ENCODE measurements at places on chromosomes 7 and 10. TPM values are rescaled to one million over a fixed set of nuclear protein-coding genes. Genes with fewer than 3 reads are reported as not detected.

- DNase-seq, result no peak
Observed at GRCh38 chr7:154968336-154969001, 34.5 kb downstream of the PAXIP1 start.

DNA sequence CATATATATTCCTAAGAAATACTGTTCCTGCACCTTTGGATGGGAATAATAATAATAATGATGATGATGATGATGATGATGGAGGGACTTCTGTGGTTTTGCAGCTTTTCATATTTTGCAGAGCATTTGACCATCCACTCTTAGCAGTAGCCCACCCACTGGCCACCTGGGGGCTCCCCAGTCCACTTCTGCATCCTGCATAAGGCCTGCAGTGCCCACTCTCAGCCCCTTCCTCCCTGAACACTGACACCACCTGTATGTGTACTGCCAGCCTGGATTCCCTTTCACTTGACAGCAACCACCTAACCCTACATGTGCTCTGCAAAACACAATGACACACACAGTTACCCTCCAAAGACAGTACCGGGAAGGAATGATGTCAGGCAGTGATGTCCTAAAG lies 131.4 kb downstream of the ADAM12 start:
- no peak for DNase-seq

DNA sequence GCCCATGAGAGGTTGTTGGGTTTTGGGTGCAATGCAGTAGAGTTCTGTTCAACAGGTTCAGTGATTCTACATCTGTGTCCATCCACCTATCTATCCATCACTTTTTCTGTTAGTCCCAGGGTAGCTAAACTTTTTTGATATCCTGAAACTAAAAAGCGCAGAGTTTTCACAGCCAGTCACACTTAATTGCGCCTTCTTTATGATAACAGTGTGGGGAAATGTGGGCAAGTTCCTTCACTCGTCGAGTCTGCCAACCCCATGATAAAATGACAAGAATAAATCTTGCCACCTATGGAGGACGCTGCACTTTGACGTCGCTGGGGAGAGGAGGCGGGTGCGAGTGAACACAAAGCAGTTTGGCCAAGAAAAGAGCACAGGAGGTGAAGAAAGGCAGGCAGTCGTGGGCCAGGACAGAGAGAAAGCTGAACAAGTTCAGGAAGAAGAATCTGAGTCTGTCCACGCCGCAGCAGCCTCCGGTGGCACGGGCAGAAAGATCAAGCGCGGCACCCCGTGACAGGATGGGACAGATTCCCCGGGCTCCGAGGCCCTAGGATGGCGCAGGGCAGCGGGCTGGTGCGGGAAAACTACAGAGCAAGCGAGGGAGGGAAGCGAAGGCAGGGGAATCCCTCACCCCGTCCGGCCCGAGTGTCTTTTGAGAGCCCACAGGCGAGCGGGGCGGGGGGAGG lies 9.2 kb downstream of the SP8 start:
- DNase-seq, result no peak

GRCh38 chr10:124608093-124608721 lies 136.0 kb downstream of the FAM53B start:
- no peak for DNase-seq

DNA sequence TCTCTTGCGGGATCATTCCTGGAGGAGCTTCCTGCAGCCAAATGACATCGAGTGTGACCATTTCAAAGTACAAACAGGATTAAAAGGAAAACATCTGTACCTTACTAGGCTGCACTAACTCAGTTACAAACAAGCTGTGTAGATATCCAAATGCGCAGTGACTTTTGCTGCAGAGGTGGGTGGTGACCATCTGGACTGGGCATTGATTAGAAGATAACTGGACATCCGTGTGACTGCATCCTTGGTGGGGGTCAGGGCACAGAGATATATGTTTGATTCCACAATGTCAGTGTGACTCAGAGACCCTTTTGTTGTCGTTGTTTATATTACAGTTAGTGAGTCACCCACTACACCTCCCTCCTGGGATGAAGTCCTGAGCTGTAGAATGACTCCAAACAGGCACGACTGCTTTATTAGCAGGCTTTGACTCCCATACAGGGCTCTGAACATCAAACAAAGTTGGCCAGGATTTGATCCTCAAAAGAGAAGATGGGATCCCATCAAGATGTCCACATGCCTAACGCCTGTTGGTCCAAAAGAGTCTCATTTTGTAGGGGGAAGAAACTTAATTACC lies 56.7 kb upstream of the SDK1 start:
- DNase-seq, result peak; percentile 40

GRCh38 chr10:125149036-125149679 lies 11.2 kb downstream of the CTBP2 start:
- no peak for DNase-seq

DNA sequence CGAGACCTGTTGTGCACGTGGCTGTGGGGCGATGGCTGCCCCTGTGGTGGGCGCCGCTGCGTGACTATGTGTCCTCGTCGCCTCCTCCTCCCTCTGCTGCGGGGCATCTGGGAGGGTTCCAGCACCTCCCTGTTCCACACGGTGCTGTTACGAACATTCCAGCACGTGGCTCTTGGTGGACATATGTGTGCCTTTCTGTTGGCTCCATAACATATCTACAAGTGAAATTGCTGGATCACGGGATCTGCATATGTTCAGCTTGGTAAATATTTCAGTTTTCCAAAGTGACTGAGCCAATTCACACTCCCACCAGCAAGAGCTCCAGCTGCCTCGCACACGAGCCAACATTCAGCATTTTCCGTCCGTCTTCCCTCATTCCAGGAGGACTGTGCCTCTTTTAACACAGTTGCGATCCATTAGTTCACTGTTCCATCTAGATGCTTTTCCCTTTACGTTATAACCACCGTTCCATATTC lies 25.1 kb downstream of the SNX8 start:
- DNase-seq, result no peak

GRCh38 chr7:102396710-102397019 lies 502 bp downstream of the PRKRIP1 start:
- DNase-seq, result no peak

- no peak for DNase-seq
Observed at GRCh38 chr10:29835055-29835454, 200.3 kb upstream of the SVIL start.

- DNase-seq, result no peak
Observed at GRCh38 chr10:67587771-67588170, 108.2 kb downstream of the CTNNA3 start.

- DNase-seq, result no peak
Observed at GRCh38 chr7:137715121-137715520, 131.7 kb downstream of the DGKI start.

DNA sequence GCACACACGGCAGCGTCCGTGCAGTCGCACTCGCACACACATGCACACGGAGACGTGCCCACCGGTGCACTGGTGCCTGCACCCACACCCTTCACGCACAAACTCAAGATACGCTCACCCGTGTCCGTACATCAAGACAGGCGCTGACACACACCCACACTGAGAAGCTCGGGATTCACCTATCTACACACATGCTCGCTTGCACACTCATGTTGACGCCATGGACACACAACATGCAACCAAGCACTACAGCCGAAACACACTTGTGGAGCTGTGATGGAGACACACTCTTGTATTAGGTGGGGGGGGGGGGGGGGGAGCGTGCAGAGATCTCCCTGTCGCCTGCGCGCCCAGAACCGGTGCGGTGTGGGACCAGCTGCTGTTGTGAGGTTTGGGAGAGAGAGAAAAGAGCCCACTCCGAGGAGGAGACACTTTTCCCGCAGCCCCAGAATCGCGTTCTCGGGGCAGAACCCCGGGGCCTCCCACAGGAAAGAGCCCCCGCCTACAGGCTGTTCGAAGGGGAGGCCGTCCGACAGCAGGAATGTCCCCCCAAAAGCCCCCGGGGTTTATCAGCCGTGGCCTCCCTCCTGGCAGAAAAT lies 605 bp upstream of the NFKB2 start:
- DNase-seq, result no peak

GRCh38 chr10:133327651-133328357 lies 8.9 kb downstream of the CALY start:
- DNase-seq, result no peak

GRCh38 chr10:120825878-120826769 lies 25.0 kb upstream of the WDR11 start:
- no peak for DNase-seq

- no peak for DNase-seq
Observed at GRCh38 chr10:13019280-13019679, 17.8 kb upstream of the CCDC3 start.

DNA sequence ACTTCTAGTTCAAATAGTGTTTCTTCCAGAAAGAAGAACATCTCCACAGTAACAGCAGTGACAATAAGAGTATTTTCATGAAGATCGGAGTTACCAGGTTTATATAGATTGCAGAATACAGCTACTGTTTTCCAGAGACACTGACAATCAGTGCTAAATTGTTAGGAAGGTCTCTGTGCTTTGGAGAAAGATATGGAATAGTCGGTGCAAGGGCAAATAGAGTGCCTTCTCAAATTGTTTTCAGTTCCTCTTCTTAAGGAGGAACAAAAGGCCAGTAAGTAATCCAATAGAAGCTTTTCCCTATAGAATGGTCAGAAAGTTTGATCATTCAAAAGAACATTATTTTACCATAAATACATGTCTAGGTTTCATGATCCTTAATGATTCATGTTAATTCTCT lies 2.6 kb upstream of the KIAA1217 start:
- no peak for DNase-seq

DNA sequence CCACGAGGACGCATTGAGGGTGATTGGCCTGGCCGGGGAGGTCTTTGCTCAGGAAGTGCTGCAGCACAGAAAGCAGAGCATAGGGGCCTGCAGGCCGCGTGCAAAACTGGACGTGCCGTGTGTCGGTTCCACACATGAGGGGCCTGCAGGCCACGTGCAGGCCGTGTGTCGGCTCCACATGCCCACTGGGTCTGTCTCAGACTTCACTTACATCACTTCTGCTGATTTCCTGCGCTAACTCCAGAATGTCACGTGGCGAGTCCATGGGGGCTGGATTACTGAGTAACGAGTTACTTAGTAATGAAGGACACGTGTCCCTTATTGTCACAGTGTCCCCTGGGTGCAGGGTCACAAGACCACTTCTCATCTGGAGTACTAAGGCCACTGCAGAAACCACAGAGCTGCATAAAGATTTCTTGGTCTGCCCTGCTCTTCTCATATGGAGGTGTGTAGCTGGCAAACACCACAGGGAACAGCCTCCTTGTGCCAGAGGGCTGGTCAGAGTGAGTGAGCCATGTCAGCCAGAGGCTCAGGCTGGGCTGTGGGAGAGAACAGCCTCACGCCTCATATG lies 60.8 kb downstream of the GDI2 start:
- no peak for DNase-seq

DNA sequence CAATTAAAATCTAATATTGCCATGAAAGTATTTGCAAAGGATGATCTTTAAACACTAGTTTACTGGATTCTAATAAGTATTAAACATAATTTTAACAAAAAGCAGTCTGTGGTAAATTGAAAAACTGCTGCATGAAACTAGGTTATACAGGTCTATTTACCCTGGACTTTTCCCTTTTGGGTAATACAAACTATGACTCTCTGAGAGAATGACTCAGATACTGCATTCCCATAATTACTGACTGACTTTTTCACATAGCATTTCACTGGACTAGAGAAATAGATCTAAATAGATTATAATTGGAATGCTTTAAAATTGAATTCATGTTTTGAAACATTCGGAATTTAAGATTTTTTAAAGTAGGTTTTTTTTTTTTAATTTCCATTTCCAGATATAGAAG lies 395.7 kb downstream of the THSD7A start:
- DNase-seq, result no peak

DNA sequence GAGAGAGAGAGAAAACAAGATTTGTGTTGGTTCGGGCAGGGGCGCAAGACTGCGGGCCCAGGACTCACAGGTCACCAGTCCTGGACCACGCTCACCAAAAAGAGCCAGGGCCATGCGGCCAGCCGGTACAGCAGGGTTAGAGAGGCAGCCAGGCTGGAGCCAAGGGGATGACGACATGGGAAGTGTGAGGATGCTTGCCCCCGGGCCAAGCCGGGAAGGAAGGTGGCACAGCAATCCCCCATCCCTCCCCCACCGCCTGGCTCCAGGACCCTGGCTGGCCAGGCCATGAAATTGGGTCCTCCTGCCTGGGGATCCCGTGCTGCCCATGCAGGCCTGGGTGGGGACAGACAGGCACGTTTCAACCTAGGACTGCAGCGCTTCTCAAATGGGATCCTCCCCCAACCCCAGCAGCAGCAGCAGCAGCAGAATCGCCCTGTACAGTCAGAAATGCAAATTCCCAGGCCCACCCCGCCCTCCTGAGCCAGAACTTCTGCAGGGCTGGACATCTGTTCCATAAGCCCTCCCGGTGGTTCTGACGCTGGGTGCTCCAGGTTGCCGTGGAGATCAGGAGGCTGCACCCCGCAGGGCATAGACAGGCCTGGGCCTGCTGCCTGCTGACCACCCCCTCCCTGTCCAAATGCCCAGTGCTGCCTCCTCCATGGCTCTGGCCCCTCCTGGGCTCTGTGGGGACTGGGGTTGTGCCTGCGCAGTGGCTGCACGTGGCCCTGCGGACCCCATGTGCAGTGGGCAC lies 35.0 kb downstream of the YKT6 start:
- DNase-seq, result no peak

DNA sequence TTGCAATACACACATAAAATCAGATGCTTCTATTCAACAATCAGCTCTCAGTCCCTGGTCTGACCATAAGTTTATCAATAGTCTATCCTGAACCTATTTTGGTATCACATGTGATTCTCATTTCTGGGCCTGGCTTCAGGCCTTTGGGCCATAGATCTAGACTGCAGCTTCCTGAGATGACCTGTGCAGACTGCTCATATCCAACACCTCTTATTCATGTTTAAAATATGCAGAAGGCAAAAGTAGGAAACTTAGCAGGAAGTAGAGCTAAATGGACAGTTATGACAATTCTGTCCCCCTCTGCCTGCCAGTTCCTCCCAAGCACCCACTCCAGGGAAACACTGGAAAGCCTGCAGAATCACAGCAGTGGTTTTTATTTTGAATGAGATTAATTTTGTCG lies 53.3 kb downstream of the C7orf25 start:
- no peak for DNase-seq

GRCh38 chr7:87671-88070 lies 104.7 kb upstream of the FAM20C start:
- DNase-seq, result no peak

GRCh38 chr10:95814011-95814727 lies 58.2 kb downstream of the ENTPD1 start:
- DNase-seq, result no peak

GRCh38 chr10:112374724-112375541 lies 1.0 kb downstream of the ACSL5 start:
- DNase-seq, result no peak

TLX1 gene
- total RNA-seq, result not detected

MSS51 gene
- 1.5 TPM for total RNA-seq

PPIF gene
- total RNA-seq, result 44.7 TPM

All from vagina (tissue), 2 donors.